Omental fat pad (tissue), 4 donors: ENCODE measurements at places on chromosomes 6 and 20.

DNA sequence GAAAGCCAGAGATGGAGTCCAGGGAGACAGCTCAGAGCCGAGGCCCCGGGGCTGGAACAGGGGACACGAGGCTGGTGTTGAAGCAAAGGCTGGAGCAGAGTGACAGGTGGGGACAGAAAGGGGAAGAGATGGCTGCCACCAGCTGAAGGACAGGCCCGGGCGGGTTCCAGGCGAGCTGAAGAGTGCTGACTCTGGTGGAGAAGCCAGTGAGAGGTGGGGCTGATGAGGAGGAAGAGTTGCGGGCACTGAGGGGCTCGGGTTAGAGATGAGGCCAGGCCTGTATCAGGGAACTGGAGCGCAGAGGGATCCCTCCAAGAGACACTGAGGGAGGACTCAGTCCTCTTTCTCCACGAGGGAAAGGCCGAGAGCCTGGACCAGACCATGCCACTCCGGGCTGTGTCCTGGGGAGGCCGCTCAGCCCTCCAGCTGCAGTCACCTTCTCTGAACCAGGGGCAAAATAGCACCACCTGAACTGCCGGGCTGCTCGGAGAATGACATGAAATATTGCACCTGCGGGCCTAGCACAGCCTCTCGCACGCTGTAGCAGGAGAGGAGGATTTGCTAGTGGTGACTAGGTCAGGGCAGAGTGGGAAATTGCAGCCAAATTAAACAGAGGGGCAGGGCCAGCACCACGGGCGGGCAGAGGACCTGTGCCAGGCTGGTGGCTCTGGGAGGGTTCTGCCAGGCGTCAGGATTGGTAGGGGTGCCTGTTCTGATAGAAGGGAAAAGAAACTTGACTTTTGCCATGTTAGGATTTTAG, 175.9 kb downstream of the ZDHHC14 start:
- DNase-seq, result no peak

- no peak for DNase-seq
Observed at GRCh38 chr6:3911130-3911529, 62.0 kb downstream of the FAM50B start.

DNA sequence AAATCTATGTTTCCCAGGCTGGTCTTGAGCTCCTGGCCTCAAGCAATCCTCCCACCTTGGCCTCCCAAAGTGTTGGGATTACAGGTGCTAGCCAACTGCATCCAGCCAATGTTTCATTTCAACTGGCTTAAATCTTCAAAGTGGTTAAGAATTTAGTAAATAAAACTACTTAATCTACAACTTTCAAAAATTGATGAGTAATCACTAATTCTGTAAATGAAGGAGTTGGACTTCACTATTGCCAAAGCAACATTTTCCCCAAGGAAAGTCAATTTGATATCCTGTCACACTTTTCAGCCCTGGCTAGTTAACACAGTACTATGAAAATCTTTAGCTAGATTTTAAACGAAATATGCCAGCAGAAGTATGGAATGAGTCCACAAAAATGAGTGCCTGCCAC, 3.8 kb downstream of the TOMM6 start:
- no peak for DNase-seq

DNA sequence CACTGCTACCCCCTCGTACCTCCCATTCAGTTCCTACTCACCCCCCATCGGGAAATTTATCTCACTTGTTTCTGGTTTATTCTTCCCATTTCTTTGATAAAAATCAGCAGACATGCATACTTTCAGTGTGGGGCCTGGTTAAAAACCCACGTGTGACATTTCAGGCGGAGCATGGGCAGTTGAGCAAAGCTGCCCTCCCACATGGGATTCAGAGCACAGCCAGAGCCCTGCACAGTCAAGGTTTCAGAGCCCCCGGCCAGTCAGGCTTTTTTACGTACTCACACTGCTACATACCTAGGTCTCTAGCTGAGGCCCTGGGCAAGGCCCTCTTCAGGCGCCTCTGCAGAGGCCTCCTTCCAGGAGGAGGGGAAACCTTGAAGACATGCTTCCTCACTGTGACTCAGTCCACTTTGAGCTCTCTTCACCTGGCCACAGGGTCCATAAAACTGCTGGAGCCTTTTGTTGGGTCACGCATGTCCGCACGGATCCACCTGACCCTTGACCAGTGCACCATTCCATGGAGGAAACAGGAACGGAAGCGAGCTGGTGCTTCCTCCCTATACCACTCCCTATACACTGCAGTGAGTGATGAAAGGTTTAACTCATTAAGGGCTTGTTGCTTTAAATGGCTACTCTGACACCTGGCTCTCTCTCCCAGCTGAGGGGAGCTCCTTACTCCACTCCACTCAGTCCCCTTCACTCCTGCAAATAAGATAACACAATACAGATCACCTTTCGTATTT, 713.3 kb downstream of the PRKN start:
- DNase-seq, result no peak

DNA sequence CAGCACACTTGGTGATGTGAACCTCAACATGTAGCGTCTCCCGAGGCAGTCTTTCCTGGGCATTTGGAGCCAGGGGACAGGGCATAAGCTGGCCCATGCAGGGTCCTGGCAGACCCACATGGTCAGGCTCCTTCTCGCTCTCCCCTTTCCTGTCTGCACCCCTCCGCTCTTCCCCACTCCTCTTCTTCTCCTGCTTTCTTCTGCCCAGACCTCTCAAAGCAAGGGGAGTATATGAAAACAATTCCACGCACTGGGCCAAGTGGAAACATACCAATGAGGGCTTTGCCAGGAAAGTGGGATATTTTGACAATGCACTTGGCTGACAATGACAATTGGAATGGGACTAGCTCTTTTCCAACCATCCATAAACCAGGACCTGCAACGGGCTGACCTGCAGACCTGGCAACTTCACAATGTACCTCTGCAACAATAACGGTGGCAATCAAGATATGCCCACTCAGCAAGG, 58.9 kb upstream of the TRAF3IP2 start:
- DNase-seq, result no peak

- no peak for DNase-seq
Observed at GRCh38 chr6:44917430-44917829, 410.7 kb upstream of the RUNX2 start.

- DNase-seq, result no peak
Observed at GRCh38 chr6:157814883-157815282, 8.2 kb upstream of the SNX9 start.

DNA sequence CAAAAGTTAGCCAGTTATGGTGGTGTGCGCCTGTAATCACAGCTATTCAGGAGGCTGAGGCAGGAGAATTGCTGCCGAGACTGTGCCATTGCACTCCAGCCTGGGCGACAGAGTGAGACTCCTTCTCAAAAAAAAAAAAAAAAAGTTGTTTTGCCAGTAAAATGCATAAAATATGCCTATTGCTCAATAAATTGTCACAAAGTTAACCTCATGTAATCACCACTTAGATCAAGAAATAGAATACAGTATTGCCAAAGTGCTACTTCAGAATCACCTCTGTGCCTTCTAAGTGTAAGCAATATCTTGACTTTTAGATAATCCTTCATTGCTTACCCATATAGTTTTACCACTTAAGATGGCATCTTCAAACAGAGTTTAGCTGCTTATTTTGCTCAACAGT, 80.7 kb downstream of the TRMT11 start:
- no peak for DNase-seq

DNA sequence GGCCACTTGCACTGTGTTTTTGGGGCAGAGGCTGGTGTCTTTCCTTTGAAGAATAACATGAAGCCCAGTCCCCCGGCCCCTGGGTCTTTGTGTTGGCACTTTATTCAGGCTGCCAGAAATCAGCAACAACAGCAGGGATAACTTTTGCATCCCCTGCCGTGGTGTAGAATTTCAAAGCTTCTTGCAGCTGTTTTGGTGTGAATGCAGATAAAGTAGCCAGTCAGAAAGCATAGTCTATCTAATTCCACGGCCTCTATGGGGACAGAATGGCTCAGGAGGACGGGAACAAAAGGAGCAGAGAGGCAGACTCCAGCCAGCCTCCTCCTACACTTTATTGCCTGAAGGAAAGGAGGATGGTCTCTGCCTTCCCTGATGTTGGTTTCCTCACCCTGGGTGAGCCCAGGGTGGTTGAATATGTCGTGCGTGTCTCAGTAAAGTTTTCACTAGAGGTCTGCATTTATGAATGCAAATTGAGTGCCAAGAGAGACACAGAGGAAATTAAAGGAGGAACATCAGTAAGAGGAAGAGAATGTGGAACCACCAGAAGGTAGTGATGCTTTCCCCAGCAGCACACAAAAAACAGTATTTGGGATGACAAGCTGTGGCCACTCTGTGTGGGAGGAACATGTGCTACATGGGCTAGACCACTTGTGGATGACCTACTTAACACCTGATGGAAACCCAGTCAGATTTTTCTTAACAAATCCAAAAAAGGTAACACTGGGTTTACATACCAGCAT, 125.9 kb upstream of the TRAF3IP2 start:
- no peak for DNase-seq

DNA sequence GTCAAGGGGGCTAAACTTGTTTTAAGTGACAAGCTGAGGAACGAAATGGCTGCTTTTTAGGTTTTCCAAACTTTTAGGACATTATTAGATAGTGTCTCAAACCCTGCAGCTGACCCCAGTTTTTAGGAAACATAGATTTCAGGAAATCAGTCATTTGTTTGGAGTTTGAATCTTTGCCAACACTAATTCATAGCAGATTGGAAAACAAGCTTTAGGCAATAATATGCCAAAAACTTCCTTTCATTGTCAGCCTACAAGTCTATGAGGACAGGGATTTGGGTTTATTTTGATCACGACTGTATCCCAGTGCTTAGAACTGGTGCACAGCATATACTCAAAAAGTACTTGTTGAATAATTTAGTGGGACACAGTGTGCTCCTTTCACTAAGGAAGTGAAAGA, 123.2 kb downstream of the TINAG start:
- no peak for DNase-seq

DNA sequence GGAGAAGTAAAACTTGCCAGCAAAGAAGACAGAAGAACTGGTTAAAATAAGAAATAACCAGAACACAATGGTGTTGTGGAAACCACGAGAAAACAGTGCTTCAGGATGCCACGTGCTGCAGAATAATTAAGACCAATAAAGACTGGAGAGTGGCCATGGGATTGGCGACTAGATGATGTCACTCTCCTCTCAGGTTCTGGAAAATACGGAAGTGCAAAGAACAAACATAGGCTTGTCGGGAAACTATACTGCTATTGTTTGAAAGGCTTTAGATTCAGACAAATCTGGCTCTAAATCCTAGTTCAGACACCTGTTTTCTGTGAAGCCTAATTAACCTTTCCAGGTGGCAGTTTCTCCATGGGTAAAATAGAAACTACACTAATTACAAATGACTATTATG, 138.4 kb upstream of the STXBP5 start:
- no peak for DNase-seq

GRCh38 chr20:7378864-7379605, 561.2 kb downstream of the HAO1 start:
- DNase-seq, result no peak

DNA sequence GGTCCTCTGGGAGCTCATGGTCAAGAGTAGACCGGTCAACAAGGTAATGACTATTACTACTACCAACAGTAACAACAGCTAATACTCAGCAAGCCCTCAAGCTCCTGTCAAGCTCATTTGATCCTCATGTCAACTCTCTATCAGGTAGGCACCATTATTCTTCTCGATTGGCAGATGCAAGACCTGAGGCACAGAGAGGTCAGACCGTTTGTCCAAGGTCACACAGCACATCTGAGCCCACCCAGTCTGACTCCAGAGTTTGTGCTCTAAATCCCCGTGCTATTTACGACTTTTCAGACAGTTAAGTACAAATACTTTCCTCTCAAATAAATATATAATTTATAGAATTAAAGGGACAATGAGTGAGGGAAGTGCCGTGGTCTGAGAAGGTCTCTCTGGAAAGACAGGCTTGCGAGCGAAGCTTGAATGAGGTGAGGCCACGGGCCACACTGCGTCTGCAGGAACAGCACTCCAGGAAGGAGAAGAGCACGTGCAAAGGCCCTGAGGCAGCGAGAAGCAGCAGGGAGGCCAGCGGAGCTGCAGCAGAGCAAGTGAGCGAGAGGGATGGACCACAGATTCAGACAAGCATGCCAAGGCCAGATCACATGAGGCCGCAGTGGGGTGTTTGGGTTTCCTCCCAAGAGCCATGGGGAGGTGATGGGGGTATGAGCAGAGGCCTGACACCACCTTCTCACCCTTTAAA, 117.3 kb downstream of the PREX1 start:
- DNase-seq, result no peak

GRCh38 chr6:75747152-75747992, 1.7 kb upstream of the MYO6 start:
- no peak for DNase-seq

DNA sequence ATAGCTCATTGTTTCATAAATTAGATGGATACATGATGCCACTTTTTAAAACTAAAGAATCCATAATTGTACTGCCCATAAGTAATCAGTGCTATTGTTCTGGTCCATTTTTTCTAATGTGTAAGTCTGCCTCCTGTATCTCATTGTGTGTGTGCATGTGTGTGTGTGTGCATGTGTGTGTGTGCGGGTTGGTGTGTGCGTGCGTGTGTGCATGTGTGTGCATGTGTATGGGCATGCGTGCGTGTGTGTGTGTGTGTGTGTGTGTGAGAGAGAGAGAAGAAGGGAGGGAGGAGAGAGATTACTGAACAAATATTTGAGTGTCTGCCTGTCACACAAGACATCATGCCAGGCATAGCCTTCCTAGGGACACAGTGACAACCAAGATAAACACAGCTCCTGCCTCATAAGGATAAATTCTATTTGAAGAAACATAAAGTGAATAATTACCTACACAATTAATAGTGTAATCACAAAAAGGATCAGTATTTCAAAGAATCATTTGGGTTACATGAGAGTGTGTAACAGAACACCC, 33.2 kb upstream of the RPS6KA2 start:
- DNase-seq, result no peak

DNA sequence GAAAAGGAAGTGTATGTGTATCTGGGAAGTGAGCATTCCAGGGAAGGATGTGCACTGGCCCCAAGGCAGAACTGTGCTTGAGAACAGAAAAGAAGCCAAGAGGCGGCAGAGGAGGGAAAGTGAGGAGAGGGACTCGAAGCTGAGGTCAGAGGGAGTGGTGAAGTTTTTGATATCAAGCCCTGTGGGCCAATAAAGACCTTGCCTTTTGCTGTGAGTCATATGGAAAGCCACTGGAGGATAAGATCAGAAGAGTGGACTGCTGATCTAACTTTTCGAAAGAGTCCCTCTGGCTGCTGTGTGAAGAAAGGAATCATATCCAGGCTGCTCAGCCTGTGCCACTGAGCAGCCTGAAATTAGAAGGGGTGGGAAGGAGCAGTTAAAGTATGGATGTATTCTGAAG, 99.4 kb downstream of the EYA4 start:
- DNase-seq, result no peak

DNA sequence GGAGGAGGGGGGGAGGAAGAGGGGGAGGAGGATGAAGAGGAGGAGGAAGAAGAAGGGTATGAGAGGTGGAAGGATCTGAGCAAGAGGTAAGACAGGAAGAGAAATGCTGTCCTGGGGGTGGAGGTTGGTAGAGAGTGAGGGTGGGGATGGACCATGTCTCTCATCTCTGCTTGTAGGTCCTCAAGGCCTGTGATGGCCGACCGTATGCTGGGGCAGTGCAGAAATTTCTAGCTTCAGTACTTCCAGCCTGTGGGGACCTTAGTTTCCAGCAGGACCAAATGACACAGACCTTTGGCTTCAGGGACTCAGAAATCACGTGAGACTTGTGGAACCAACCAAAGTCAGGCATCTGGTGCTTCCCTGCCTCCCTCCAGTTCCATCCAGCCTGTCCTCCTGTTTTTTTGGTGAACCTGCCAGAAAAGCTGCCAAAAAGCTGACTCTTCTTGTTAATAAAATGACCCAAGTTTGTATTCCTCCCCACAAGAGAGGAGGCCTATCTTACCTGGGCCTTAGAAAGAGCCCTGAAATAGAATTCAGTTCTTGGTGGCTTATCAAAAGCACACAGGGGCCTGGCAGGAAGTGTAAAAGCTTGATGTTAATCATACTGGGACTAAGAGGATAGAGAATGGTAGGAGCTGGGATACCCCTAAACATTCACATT, 2.5 kb upstream of the C4A start:
- DNase-seq, result no peak
